Heart right ventricle (tissue), 16 donors: ENCODE measurements at places on chromosomes 2 and 18. TPM values are rescaled to one million over a fixed set of nuclear protein-coding genes. Genes with fewer than 3 reads are reported as not detected.

Gene SLC4A3
- 354 TPM for total RNA-seq

Gene SLC39A6
- 18.4 TPM for total RNA-seq

Gene STARD6
- total RNA-seq: not detected

Gene CHRNA1
- total RNA-seq: not detected

- no peak for DNase-seq
Measured at GRCh38 chr2:165920748-165921147, 32.8 kb downstream of the TTC21B start.

- no peak for DNase-seq
Measured at GRCh38 chr2:166695154-166695553, 193.1 kb upstream of the XIRP2 start.

- no peak for DNase-seq
Measured at GRCh38 chr2:239902749-239903201, 122.4 kb downstream of the NDUFA10 start.

GRCh38 chr2:140586379-140586778 is 1544.4 kb downstream of the LRP1B start:
- no peak for DNase-seq

DNA sequence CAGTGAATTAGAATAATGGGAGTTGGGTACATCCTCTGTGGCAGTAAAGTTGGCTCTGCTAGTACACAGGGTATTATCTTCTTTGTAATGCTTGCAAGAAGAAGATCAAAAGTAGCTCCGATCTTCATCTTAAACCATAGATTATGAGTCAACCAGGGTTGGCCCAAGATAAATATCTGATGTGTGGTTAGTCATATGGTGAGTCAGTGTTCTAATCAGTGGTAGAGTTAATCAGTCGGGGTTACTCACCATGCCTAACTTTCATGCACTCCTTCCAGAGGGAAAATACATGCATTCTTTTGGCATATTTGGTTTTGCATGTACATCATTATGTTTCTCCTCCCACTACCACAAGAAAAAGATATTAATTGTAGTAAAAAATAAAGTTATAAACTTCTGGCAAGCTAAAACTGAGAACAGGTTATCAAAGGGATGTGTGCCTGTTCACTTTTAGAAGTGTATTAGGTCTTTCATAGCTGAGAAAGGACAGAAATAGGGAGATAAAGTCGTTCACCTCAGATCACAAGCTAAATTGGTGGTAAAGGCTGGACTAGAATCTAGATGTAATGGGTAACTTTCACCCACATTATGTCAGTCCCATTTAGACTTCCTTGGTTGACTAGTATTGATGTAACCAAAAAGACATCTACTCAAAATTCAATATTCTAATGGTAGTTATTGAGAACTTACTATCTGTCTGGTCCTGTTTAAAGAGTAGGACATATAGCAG is 684.4 kb downstream of the IRS1 start:
- DNase-seq: no peak

DNA sequence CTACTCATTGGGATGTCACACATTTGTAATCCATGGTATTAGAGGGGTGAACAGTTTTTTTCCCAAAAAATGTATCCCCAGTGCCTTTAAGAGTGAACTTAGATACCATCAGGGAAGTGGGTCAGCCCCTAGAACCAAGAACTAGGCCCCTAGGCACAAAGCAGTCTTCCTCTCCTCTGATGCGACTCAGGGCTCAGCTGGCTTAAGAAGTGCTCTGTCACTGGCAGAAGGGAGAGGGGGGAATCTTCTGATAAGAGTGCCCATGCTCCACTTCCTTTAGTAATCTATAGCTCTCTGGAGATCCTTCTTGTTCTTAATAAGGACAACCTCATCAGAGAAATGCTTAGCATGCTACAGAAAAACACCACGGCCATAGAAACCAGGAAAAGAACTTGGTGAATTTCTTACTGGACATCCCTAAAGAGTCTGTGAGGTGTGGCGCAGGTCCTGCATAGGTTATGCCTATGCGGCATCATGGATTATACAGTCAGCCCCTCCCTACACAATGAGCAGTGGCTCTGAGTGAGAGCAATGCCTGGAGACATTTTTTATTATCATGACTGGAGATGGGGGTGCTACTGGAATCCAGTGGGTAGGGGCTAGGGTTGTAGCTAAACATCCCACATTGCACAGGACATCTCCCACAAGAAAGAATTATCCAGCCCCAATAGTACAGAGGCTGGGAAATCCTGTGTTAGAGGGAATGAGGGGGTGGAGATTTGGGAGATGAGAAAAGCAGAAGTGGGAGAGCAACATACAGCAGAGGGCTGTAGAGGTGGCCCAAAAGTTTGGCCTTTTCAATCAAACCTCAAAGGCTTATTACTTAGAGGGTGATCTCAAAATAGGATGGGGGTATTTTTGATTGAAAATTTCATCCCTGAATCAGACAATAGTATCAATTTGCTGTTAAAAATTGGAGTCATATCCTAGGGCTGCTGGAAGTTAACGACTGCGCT is 21.7 kb upstream of the ZNF385B start:
- DNase-seq: no peak

DNA sequence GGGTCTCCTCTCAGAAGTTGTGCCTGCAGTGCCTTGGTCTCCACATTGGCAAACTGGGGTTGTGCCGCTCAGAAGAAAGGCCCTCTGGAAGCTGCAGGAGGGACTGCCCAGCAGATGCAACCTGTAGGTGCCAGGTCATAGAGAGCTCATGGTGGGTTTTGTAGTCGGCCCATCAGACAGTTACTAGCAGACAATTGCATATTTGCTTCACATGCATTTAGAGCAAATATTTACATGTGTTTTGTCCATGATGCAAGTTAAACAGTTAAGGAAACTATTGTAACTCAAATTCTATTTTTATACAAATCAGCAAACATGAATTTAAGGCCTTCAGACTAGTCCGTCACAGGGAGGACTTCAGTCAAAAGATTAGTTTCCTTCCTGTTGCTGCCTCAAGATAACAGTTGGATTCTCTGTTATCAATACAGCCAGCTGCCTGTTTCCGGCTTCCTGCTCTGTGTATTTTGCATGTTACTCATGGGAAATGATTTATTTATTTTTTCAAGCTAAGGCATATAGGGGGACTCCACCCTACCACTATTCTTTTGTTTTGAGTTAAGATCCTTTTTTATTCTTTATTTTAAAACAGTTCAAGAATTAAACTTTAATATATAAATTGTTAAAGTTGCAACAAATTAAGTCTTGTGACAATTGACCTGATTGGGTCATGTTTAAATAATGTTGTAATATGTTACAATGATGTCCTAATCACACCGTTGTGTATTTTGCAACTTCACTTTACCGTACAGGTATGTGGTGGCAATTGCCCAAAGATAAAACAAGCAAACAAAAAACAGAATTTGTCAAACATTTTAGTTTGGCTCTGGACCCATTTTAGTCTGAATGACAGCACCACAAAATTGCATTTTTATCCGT is 133.5 kb downstream of the SPTBN1 start:
- peak; percentile 64 for DNase-seq

DNA sequence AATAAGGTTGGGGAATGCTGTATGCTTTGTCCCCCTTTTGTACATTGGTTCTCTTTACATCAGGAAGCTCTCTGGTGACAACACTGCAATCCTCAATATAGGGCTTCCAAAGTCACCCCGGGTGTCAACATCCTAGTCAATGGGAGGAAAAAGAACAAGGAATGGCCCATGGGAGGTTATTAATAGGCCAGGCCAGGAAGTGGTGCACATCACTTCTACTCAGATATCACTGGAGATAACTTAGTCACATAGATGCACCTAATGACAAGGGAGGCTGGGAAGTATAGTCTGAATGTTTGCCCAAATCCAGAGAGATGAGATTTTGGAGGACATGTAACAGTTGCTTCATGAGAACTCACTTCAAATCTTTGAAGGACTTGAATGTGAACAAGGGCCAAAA is 274.7 kb downstream of the DYSF start:
- no peak for DNase-seq

DNA sequence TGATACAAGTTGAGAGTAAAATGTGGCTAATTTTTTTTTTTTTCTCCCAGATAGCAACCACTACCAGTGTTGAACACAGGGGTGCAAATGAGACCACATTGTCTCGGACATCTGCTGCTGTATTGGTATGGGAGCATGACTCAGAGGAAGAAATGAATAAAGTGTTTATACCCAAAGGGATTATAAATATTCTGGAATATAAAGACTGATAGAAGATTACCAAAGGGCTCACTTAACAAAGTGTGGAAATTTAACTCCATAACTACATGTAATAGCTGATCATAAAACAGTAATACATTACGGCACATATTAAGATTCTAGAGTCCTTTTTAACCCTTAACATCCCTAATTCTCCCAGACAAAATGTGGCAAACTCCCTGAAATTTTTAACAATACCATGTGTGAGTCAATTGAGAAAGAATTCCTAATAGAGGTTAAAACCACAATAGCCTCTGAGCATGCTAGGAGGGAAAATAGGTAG is 1023.0 kb upstream of the ACVR2A start:
- no peak for DNase-seq

DNA sequence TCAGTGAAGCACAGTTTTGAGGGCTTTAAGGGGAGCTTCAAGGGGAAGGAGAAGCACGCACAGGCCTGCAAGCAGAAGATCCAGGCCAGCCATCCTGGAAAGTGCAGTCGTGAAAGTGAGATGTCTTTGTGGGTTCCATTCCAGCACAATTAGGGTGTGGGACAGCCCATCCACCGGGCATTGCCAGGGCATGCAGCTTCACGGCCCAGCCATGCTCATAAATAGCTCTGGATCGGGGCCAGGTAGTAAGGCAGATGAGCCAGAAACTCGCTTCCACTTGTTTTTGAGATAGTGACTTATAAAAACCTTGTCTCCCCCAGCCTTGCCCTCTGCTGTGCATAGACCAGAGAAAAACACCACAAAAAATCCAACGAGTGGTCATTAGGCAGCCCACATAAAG is 21.0 kb downstream of the KDSR start:
- DNase-seq: peak; percentile 70

- DNase-seq: no peak
Measured at GRCh38 chr2:121159291-121160071, 125.5 kb downstream of the TFCP2L1 start.
